ENCODE measurements at places on chromosomes 12 and 14.

- DNase-seq: no peak
Observed at GRCh38 chr12:29198901-29199300, 49.8 kb downstream of the FAR2 start.

DNA sequence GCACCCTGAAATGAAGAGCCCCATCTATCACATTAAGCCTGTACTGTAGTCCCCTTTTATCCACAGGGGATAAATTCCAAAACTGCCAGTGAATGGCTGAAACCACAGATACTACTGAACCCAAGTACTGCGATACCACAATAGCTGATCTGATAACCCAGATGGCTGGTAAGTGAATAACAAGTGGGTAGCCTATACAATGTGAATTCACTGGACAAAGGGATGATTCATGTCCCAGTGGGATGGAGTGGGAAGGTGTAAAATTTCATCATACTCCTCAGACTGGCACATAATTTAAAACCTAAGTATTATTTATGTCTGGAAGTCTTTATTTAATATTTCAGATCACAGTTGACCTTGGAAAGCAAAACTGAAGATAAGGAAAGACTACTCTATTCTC is 201.3 kb downstream of the GPHN start:
- no peak for DNase-seq

DNA sequence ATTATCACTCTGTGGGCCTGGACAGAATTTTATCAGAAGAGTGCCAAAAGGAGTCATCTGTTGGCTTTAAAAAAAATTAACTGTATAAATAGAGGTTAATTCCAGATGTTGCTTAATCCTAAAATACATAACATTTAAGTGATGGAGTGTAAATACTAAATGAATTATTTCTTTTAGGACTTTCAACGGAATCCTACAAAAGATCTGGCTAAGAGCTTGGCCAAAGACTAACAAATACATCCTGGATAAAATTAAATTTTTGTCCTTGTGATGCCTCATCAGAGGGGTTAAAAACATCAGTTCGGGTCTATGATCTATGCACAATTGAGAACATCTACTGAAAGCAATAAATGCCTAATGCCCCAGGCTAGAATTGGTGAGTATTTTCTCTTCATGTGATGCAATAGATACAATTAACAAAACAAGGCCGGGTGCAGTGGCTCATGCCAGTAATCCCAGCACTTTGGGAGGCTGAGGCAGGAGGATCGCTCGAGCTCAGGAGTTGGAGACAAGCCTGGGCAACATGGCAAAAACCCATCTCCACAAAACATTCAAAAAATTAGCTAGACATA is 49.8 kb upstream of the RAP1B start:
- DNase-seq: no peak

DNA sequence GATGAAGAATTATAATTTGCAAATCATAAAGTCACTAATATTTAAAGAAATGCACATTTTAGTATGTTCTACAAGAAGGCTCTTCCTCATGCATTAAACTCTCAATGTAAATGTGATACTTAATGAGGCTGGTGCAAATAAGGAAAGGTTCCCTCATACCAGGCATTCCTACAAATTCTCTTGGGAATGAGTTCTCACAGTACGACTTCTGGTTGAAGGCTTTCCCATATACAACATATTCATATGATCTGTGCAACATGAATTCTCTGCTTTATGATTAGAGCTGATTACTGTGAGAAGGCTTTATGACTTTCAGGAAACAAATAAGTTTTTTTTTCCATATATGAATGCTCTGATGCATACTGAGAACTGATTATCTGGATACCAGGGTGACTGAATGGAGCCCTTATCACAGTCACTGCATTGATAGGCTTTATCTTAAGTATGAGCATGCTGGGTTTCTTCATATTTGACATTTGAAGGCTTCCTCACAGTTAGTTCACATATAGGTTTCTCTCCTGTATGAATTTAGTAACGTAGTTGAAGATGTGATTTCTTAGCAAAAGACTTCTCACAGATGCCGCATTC is 293.9 kb downstream of the RAD51B start:
- no peak for DNase-seq

DNA sequence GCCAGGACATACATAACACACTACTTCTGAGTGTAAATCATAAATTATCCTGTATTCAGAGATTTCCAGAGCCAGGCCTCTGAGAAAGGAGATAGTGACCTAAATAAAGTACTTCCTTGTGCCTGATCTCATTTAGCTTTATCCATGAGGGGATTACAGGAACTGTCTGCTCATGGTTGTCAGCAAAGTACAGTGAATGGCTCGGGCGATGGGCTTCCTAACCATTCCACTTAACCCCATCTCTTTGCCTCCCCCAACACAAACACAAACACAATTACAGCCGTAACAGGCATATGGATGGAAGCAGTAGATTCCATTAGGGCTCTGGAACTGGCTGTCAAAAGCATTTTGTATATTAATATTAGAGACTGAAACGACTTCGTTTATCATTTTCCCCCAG is 206.7 kb upstream of the CPNE8 start:
- DNase-seq: no peak

DNA sequence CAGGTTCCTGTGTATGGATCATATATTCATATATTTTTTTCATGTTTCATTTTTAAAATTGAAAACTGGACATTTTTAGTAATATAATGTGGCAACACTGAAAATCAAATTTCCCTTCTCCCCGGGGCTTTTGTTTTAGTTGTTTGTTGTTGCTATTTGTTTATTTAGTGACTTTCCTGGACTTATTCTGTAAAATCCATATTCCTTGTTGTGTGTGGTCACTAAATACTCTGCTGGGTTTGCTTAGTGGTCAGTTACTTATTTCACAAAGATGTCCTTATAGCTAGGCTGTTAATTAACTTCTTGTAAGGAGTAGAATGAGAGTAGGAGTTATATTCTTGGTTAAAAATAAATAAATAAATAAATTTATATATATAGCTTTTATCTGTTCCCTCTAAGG is 121.6 kb upstream of the MED13L start:
- DNase-seq: no peak

DNA sequence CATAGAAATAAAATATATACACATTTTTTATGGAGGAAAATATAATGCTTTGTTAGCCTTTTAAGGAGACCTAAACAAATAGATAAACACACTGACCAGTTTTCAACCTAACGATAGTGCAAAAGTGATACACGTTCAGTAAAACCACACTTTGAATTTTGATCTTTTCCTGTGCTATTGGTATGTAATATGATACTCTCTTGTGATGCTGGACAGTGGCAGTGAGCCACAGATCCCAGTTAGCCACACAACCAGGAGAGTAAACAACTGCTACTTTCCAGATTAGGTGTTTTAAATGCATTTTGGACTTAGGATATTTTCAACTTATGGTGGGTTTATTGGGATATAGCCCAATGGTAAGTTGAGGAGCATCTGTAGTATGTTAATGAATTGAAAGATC is 243.1 kb downstream of the ERC1 start:
- DNase-seq: no peak

- DNase-seq: no peak
Observed at GRCh38 chr12:118398940-118399339, 22.6 kb downstream of the SUDS3 start.

- DNase-seq: no peak
Observed at GRCh38 chr12:97259098-97259497, 203.5 kb upstream of the RMST start.

GRCh38 chr14:88212691-88213090 is 110.4 kb downstream of the KCNK10 start:
- DNase-seq: no peak

DNA sequence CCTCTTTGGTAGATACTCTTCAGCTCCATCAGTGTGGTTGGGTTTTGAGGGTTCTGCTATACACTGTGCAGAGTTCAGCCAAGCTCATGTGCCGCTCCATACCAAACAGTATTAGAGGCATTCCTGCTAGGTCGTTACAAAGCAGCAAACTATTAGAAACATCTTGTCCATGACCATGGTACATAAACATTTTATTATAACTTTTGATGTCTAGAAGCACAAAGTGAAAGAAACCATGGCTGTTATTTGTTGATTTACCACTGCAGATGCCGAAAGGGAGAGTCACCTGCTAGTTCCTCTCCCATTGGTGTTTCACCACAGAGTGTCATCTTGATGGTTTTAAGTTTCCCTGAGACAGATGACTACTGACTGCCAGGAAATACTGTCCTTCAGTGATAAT is 242.0 kb downstream of the ADAMTS20 start:
- DNase-seq: no peak
